ENCODE measurements at places on chromosomes 6 and 20.

GRCh38 chr6:84791233-84791632, 26.8 kb upstream of the TBX18 start:
- no peak for DNase-seq

- DNase-seq: no peak
Observed at GRCh38 chr6:39507331-39507998, 185.0 kb upstream of the KCNK16 start.

DNA sequence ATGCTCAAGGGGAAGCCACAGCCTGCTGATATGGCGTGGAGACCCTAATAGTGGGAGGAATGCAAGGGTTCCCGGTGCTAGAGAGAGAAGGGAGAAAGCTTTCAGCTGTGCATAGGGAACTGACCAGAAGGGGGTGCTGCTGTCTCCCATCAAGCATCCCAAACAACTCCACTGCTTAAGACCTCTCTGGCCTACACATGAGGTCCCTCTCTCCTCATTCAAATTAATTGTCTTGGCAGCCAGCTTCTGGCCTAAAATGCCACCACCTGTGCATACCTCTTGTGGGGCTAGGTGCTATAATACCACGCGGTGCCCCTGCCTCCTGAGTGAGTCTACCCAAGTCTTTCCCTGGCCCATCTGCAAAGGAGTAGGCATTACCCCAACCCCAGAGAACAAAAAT, 14.5 kb downstream of the ADISSP start:
- peak; percentile 75 for DNase-seq

GRCh38 chr6:165658395-165659058, 4.5 kb downstream of the PDE10A start:
- DNase-seq: no peak

DNA sequence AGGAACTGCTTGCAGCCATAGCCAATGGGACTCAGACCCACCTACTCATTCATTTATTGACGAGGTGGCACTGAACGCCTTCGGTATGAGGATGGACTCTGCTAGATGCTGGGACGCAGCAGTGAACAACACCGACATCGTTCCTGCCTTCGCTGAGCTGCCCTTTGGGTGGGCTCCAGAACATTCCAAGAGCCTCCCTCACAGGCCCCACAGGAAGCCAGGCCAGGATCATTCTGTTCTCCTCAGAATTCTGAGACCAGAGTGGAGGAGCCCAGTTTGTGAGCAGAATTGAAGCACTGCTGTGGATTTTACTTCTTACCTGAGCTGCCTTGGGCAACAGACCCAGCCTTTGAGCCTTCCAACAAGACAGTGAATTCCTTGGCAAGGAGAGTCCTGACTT, 82.1 kb downstream of the KCNB1 start:
- no peak for DNase-seq

Data from NCI-H748 treated with DMSO at 0.1 percent for 48 hours (cell line).